ENCODE measurements at places on chromosomes 12 and 14. TPM values are rescaled to one million over a fixed set of nuclear protein-coding genes. Genes with fewer than 3 reads are reported as not detected.

The IGF1 gene
- total RNA-seq, result 0.66 TPM

DNA sequence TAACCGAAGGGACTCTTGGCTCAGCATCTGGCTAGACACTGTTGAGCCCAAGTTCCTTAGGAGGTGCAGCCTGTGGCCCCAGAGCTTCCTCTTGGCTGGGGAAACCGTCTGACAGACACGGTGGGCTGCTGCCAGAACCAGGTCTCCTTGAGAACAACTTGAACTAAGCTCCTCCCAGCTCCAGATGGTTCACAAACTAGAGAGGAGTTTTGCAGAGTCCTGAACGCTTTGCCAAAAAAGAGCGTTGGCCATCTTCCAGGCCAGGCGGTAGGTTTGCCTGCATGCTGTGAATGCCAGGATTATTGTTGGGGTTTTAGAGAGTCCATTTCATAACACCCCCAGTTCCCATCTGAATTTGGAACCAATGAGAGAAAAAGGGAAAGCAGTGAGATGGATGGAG, 399.8 kb downstream of the RGS6 start:
- H3K27ac ChIP-seq, result no peak overlapping the region
- H3K4me3 ChIP-seq, result no peak overlapping the region
- DNase-seq, result no peak
- no peaks in the 10 kb centered on the region for H3K36me3 ChIP-seq

The MOAP1 gene
- 18.9 TPM for total RNA-seq

The SAMD4A gene
- total RNA-seq, result 43.5 TPM

The SLC5A8 gene
- total RNA-seq, result not detected

GRCh38 chr14:24392325-24393091, 6.3 kb upstream of the NYNRIN start:
- DNase-seq, result peak; percentile 30
- H3K36me3 ChIP-seq, result no peaks in the 10 kb centered on the region
- H3K4me3 ChIP-seq, result no peak overlapping the region
- peaks cover 9% of the 10 kb centered on the region for H3K27me3 ChIP-seq

The CNIH1 gene
- total RNA-seq, result 167 TPM

- H3K36me3 ChIP-seq, result no peaks in the 10 kb centered on the region
- no peak for DNase-seq
- H3K4me3 ChIP-seq, result no peak overlapping the region
- peaks cover 4% of the 10 kb centered on the region for H3K27me3 ChIP-seq
These were observed 9.9 kb upstream of the DYRK2 start for GRCh38 chr12:67638694-67639093.

The TEX52 gene
- total RNA-seq, result not detected

The WIF1 gene
- total RNA-seq, result not detected

- no peaks in the 10 kb centered on the region for H3K36me3 ChIP-seq
- no peaks in the 10 kb centered on the region for H3K4me1 ChIP-seq
- no peak overlapping the region for H3K4me3 ChIP-seq
- no peaks in the 10 kb centered on the region for H3K27me3 ChIP-seq
- DNase-seq, result no peak
These were observed 42.9 kb downstream of the RALGAPA1 start for GRCh38 chr14:35766036-35766699.

- H3K4me1 ChIP-seq, result peaks cover 35% of the 10 kb centered on the region
- H3K36me3 ChIP-seq, result no peaks in the 10 kb centered on the region
- H3K27me3 ChIP-seq, result no peaks in the 10 kb centered on the region
These were observed 37.0 kb downstream of the BTG1 start for GRCh38 chr12:92108651-92109050.

The HOXC9 gene
- total RNA-seq, result 0.19 TPM

The KCNMB4 gene
- 0.10 TPM for total RNA-seq

GRCh38 chr12:111776836-111777344, 10.2 kb downstream of the ALDH2 start:
- peaks cover 27% of the 10 kb centered on the region for H3K4me1 ChIP-seq
- no peak for DNase-seq
- no peak overlapping the region for H3K27ac ChIP-seq
- H3K36me3 ChIP-seq, result peaks cover 13% of the 10 kb centered on the region
- H3K27me3 ChIP-seq, result no peaks in the 10 kb centered on the region

The CNOT2 gene
- 46.1 TPM for total RNA-seq

GRCh38 chr12:69438539-69438938, 31.6 kb upstream of the FRS2 start:
- no peaks in the 10 kb centered on the region for H3K36me3 ChIP-seq
- H3K27me3 ChIP-seq, result peaks cover 7% of the 10 kb centered on the region
- DNase-seq, result no peak

GRCh38 chr14:103094406-103095209, at the start of gene EXOC3L4:
Gene EXOC3L4 (plus strand): TSS chr14:103094725. CDS start chr14:103100220, 5,495 bp downstream.
- H3K4me3 ChIP-seq, result no peak within 1 kb of the TSS
- H3K4me1 ChIP-seq, result no peaks in the 10 kb centered on the region
- H3K27me3 ChIP-seq, result peaks cover 15% of the 10 kb centered on the region
- DNase-seq, result no peak
- no peak within 1 kb of the TSS for H3K27ac ChIP-seq

DNA sequence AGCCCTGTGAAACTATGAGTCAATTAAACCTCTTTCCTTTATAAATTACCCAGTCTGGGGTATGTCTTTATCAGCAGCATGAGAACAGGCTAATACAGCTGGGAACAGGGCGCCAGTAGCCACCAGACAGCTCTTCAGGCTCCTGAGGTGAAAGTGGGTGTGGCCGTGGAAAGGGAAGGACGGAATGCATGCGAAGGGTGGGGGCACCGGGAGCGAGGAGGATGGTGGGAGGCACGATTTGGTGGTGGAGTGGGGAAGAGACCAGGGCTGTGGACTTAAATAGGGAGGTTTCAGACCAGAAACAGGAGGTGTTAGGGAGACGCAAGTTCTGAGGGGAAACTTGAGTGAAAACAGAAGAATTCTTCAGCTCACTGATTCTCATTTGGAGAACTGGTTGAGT, 44.1 kb upstream of the CHST11 start:
- no peak for DNase-seq
- H3K27me3 ChIP-seq, result peaks cover 10% of the 10 kb centered on the region
- no peak overlapping the region for H3K4me3 ChIP-seq
- peaks cover 18% of the 10 kb centered on the region for H3K4me1 ChIP-seq

GRCh38 chr14:105249182-105250007, 1.1 kb downstream of the BTBD6 start:
- peaks cover 34% of the 10 kb centered on the region for H3K4me1 ChIP-seq
- peak overlapping the region; percentile 79 for H3K27ac ChIP-seq
- peak overlapping the region; percentile 85 for H3K4me3 ChIP-seq
- no peak for DNase-seq
- H3K36me3 ChIP-seq, result peaks cover 17% of the 10 kb centered on the region

GRCh38 chr14:50615056-50615455, 53.0 kb downstream of the SAV1 start:
- no peak overlapping the region for H3K4me3 ChIP-seq
- no peaks in the 10 kb centered on the region for H3K27me3 ChIP-seq
- H3K4me1 ChIP-seq, result peaks cover 7% of the 10 kb centered on the region

The PSME2 gene
- total RNA-seq, result 133 TPM

The C14orf132 gene
- 33.1 TPM for total RNA-seq

The KLHL33 gene
- total RNA-seq, result 0.05 TPM

The EFS gene
- total RNA-seq, result 12.8 TPM

- no peaks in the 10 kb centered on the region for H3K27me3 ChIP-seq
- H3K4me1 ChIP-seq, result peaks cover 7% of the 10 kb centered on the region
- no peak overlapping the region for H3K4me3 ChIP-seq
- no peak for DNase-seq
- H3K27ac ChIP-seq, result no peak overlapping the region
These were observed 439.1 kb downstream of the FOXG1 start for GRCh38 chr14:29205658-29206057.

DNA sequence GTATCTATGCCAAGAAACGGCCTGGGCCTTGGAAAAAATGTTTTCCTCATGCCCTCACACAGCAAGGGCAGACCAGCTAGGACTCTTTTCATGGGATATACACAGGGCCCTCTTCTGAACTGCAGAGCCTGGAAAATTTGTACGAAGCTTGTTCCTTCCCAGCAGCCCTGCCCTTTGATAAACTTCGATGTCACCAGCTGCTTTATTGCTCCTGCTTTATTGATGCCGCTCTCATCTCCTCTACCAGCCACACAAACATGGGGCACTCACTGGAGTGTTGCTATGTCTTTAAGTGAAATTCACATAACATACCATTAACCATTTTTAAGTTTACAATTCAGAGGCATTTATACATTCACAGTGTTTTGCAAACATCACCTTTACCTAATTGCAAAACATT, 197.9 kb downstream of the KTN1 start:
- H3K27ac ChIP-seq, result no peak overlapping the region
- H3K4me3 ChIP-seq, result no peak overlapping the region
- peaks cover 10% of the 10 kb centered on the region for H3K4me1 ChIP-seq
- H3K36me3 ChIP-seq, result no peaks in the 10 kb centered on the region
- H3K27me3 ChIP-seq, result peaks cover 5% of the 10 kb centered on the region
- no peak for DNase-seq

The HSPB8 gene
- 40.1 TPM for total RNA-seq

The ENDOU gene
- not detected for total RNA-seq

The KRT75 gene
- total RNA-seq, result not detected

The SMCO2 gene
- total RNA-seq, result not detected

- H3K36me3 ChIP-seq, result no peaks in the 10 kb centered on the region
- H3K4me1 ChIP-seq, result no peaks in the 10 kb centered on the region
- H3K4me3 ChIP-seq, result no peak overlapping the region
- no peak overlapping the region for H3K27ac ChIP-seq
These were observed 233.3 kb downstream of the NEDD1 start for GRCh38 chr12:97140355-97140754.

DNA sequence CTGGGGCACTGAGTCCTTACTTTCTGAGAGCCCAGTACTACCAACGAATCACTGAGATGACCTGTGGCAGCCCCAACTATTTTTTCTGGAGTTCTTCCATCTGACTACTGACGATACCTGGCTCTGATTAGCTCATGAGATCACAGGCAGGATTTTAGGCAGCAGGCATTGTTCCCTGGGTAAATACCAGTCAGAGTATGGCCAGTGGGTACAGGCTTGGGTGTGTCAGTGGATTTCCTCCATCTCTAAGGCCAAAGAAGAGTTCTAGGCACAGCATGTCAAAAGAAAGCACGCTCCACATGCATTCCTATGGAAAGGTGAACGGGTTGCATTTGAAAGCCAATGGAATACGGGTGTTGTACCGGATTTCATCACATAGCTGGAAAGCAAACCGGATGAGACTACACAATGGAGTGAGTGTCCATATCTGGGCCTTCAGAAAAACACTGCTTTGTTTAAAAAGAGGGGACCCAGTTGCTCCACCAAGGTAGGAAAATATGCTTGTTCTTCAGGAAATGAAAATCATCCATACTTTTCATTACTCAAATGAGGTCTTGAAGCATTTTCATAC, 55.0 kb downstream of the PAX9 start:
- H3K4me1 ChIP-seq, result no peaks in the 10 kb centered on the region
- no peak overlapping the region for H3K27ac ChIP-seq
- H3K36me3 ChIP-seq, result no peaks in the 10 kb centered on the region
- no peak overlapping the region for H3K4me3 ChIP-seq
- H3K27me3 ChIP-seq, result peaks cover 2% of the 10 kb centered on the region

The RNASE7 gene
- not detected for total RNA-seq
